ENCODE measurements at places on chromosomes 3 and 15. TPM values are rescaled to one million over a fixed set of nuclear protein-coding genes. Genes with fewer than 3 reads are reported as not detected.
A peak's percentile ranks its signal among the peaks of the same experiment; 100 is the strongest.

ARNT2 gene
- 18.1 TPM for total RNA-seq

DNA sequence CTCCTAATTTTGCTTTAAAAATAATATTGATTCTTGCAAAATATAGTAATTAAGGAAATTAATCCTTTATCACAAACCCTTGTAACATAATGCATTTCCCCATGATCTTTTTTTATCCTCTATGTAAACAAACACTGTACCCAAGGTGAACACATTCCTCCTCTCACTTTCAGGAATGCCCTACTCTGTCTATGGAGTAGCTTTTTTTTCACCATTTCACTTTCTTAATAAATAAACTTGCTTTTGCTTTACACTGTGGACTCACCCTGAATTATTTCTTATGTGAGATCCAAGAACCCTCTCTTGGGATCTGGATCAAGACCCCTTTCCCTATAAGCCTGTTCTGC lies 90.5 kb upstream of the LRRN1 start:
- no peak for DNase-seq

GOLGA8J gene
- total RNA-seq: 0.23 TPM

DNA sequence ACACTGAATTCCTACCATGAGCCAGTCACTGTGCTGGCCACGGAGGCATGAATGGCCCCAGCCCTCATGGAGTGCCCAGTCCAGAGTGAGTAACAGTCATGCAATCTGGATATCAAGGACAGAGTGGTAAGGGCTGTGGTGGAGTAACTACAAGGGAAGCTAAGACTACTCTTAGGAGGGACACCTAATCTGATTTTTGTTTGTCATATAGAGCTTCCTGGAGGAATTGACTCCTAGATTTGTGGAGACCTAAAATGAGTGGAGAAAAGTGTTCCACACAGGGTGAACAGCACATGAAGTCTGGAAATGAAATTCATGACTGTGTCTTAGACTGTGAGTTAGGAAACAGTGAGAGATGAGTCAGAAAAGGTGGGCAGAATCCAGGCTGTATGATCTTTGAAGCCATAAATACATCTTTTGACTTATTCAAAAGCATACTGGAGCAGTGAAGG lies 219.9 kb downstream of the NFKBIZ start:
- no peak for DNase-seq

DNA sequence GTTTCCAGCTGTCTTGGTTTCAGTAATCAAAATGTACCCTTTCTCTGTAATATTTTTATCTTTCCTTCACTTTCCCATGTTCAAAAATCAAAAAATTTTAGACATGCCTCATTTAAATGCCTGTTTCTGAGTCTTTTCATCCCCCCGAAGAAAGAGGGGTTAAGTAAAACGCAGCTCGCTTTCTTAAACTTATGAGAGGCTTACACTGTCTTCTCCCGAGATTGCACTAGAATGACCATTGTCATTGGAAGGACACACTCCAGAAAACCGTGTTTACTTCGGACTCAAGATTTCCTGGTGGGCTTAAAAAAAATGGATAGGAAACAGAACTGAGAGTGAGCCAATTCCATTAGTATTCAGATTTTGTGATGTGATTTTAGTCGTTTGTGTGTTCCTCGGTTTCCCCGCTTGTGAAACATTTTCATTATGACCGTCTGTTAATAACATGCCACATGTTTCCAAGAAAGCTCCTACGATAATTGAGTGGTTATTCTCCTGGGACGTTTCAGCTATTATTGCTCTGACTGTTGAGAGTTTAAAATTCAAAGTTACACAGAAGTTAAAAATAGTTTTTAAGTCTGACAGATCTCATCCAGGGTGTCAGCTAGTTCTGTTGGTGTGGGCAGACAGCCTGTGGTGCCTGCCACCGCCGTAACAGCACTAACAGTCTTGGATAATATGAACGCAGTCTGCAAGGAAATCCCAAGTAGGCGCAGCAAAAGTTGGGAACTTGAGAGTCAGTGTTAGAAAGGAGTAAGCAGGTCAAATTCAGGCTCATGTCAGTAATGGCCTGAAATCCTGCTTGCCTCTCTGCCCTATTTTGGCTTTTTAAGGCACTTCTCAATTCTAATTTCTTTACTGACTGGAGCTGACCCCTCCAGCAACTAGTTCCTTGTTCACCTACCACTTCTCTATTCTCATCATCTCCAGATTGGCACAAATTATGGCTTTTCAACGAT lies 1.5 kb downstream of the CRYBG3 start:
- no peak for DNase-seq

DNA sequence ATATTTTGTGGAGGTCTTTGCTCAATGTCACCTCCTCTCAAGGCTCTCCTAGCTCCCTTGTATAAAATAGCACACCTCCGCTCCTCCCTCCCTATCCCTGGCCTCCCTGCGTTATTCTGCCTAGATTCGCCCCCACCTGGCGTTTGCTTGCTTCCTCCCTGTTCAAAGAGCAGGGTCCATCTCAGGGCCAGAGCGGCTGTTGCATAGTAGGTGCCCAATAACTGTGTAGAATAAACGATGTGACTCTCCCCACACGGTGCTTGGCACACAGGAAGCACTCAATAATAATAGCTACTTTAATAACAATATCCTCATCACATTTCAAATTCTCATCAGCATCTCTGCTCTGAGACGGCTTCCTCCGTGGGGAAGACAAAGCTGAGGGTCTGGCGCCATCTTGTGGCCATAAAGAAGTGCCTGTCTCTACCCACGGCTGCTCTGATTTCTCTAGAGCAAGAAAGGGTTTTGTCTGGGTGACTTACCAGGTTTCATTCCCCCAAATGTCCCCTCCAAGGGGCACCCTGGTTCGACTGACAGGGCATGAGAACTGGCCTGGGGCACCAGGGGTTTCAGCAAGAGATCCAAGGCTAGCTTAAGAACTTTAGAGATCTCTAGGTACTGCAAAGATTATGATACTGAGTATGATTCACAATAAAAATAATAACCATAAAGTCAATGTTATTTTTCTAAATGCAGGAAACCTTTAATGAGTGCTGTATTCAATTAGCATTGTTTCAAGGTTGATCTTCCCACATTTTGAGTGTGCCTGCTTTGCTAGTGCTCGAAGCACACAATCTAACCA lies 16.1 kb downstream of the CD276 start:
- DNase-seq: peak; percentile 70

APOD gene
- total RNA-seq: 12.1 TPM
